ENCODE measurements at places on chromosomes 2 and 18.

GRCh38 chr2:28665041-28665704 is 86.5 kb upstream of the PPP1CB start:
- DNase-seq: peak; percentile 82

- DNase-seq: no peak
Measured at GRCh38 chr2:6818012-6818411, 47.7 kb downstream of the CMPK2 start.

GRCh38 chr18:7898181-7898580 is 331.1 kb downstream of the PTPRM start:
- DNase-seq: no peak

DNA sequence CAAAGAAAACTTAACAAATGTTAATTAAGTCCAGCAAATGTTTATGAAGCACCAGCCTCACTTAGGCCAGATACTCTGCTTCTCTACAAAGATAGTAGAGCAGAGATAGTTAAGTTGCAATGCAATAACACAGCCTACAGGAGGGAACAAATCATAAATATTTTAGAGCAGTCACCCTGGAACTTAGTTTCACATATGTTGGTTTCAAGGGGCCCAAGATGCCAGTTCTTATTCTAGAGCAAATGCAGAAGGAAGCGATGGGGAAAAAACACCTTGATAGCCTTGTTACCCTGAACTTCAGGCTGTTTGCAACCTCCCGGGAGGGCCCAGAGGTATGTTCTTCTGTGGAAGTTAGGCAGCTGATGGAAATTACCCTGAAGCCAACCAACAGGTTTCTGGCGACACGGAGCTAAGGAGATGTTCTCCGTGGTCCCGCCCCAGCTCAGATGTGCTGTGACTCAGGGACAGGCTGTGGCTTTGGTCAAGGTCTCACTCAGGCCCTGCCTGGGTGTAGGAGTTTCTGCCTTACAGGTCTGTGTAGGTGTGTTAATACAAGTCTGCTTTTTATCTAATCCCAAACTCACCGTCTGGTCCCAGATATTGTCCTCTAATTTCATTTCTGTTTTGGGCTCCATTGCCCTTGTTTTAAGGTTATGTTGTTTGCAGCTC is 3.8 kb downstream of the CTIF start:
- DNase-seq: no peak

- DNase-seq: no peak
Measured at GRCh38 chr2:46471019-46471583, 8.3 kb upstream of the TMEM247 start.

DNA sequence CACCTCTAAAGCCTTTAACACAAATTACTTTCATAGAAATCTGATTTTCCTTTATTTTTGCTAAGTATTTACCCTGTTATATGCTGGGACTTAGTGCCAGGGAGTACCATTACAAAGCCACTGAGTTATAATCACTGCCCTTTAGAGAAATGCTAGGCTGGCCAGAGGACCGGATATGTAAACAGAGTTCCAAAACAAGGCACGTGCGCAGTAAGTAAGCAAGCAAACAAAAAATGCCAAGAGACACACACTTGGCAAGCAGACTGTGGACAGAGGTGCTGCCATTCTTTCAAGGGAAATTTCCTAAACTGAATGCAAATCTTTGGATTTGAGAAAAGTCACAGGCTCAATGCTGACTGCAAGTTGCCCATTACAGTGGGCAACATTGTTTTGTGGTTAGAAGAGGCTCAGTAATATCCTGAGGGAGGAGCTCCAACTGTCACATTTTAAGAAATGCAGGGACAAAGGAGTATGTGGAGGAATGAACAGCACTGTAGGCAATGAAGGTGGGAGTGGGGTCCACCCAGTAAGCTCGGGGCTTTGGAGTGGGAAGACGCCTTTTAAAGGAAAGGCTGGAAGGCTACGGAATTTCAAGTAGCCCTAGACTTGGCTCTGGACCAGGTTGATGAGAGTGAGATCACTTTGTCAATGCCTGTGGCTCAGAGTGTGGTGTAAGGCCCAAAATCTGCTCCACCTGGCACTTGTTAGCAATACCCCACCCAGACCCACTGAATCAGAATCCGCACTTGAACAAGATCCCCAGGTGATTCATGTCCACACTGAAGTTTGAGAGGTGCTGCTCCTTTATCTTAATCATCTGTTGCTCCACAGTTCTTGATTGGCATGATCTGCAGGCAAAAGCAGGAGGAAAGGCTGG is 2.1 kb upstream of the PARD6G start:
- peak; percentile 29 for DNase-seq

GRCh38 chr2:40113997-40114396 is 334.9 kb upstream of the THUMPD2 start:
- DNase-seq: no peak

DNA sequence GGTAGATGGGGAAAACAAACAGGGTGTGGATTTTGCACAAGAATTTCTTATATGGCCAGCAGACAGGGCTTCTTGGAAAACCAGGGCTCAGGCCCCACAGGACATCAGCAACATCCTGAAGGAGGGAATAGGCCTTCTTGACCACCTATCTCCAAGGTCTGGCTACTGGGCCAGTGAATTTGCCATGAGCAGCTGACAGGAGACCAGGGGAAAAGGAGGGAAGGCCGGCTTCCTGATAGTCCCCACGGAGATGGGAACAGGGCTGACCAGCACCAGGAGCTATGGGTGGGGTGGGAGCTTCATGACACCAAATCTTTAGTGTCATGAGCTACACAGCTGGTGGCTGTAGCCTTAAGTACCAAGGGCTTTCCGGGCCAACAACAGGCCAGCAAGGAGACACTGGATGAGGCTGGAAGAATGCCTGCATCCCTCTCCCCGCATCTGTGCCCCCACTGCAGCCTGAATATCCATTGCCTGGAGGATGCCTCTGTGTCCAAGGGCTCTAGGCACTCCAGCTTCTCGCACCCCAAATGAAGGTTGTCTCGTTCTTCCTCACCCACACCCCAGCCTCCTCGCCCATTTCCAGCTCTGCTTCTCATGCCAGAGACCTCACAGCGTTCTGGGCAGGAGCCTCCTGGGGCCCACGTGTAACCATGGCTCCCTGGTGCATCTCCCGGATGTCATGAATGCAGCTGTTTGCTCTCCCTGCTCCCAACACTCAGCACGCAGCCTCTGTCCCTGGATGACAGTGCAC is 74.8 kb downstream of the EMX1 start:
- DNase-seq: no peak

- DNase-seq: no peak
Measured at GRCh38 chr2:48940606-48941005, 185.1 kb upstream of the LHCGR start.

- DNase-seq: no peak
Measured at GRCh38 chr2:96143848-96144480, 1.3 kb downstream of the DUSP2 start.

DNA sequence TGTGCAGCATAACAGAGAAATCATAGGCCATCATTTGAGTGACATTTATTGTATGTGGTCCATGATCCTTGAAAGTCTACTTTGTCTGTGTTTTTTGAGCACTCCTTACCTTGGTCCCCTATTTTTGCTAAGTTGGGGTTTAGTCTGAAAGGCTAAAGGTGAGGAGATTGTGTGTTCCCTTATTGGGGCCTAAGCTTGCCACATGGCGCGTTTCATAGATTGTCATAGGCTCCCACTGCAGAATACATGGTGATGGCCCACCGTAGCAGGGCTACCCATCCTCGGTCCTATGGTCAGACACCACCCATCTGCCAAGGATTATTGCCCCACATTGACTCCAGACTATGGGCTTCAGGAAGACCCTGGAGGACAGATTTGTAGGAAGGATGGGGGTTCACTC is 117.0 kb upstream of the ZSWIM2 start:
- no peak for DNase-seq

DNA sequence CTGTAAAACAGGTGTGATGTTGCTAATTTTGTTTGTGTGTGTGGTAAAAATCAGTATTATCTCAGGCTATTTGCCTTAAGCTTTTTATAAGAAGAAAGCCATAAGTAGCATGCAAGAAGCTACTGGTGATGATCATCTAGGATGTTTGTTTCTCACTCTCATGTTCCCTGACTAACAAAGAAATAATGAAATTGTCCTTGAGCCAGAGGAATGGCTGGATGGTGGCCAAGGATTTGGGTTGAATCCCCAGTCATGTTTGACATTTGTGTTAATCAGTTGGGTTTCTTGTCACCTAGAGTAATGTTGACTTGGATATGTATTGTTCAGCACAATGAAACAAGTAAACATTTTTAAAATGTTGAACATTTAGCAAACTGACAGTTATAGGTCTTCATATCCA is 496.8 kb upstream of the ZEB2 start:
- DNase-seq: no peak

Data from AG10803 (cell line).